B cell (primary cell): ENCODE measurements at places on chromosomes 11 and 22.

GRCh38 chr11:3775736-3776406, 21.5 kb downstream of the NUP98 start:
- DNase-seq, result no peak

GRCh38 chr22:35729309-35729698, 11.6 kb downstream of the APOL5 start:
- no peak for DNase-seq

DNA sequence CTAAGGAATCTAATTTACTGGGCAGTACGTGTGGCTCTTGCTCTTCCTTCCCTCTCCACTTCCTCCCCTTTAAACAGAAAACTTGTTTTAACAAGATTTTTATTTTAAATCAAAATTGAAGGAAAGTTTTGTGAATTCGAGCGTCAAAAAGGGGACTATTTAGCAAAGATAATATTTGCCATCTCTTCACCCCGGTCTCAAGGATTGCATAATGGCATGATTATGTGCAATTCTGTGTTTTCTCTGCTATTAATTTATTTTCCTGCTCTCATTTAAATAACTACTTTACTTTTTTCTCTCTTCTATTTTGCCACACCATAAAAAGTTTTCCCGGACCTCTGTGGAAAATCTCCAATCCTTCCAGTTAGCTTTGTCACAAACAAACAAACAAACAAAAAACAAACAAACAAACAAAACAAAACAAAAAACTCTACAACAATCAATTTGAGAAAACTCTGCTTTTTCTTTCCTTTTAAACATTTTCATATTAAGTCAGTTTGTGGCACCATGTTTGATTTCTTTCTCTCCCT, 10.2 kb upstream of the PAX6 start:
- DNase-seq, result no peak

GRCh38 chr11:75946531-75947530, 131.8 kb downstream of the UVRAG start:
- no peak for DNase-seq

DNA sequence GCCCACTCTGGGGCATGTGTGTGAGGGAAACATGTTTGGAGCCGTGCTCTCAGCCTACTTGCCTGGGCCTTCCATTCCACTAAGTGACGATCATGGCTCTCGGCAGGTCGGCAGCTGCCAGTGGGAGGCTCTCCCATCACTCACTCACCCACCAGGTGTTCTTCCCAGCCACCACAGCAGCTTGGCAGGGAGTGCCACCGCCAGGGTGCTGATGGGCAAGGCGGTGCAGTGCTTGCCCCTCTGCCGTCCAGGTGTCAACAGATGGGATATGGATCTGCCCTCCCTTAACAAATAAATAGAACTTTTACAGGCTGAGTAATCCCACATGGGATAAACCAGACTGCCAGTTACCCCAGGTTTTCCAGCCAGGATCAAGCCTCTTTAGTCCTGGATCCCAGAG, 205.5 kb upstream of the TMEM45B start:
- DNase-seq, result no peak

- no peak for DNase-seq
Observed at GRCh38 chr11:107202241-107202640, 184.0 kb upstream of the GUCY1A2 start.
